ENCODE measurements at places on chromosomes 16 and 17.

DNA sequence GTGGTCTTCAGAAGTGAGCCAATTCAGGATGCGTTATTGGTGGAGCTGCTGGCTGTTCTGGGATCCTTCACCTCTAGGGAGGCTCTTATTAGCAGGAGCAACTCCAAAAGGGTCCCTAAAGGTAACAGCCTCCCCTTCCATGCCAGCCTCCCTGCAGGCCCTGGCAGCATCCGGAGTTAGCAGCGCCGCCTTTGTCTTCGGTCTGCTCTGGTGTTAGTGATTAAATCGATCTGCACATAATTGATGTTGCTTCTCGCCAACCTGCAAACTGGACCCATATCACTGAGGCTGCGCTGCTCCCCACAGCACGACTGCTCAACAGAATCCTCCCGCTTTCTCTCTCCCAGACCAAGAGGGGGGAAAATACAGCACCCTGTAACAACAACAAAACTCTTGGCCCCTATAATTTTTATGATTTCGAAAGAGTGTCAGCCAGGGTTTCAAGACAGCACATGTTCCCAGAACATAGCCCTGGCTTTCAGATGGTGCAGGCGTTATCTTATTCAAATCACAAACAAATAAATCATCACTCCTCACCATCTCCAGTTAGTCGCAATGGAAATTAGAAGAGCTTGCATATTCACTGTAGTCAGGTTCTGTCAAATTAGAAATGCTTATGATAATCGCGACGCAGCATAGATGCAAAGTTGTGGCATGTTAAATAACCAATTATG, 76.0 kb downstream of the IRX3 start:
- DNase-seq, result no peak

GRCh38 chr16:19744670-19745069, 26.6 kb downstream of the IQCK start:
- no peak for DNase-seq

DNA sequence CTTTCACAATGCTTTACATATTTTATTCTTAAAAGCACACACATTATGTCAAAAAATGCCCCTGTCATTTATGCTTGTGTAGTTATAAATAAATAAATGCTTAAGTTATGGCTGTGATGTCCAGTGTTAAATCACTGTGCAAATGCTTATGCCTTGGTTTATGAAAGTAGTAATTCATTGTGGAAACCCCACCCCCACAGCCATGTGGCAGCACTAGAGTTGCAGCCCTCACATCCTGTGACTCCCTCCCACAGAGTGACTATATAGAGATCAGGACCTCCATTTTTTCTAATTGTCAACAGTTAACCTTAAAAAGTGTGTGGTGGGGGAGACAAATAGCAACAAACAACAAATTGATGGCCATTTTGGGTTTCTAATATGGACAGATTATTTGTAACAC, 2.4 kb downstream of the SKAP1 start:
- no peak for DNase-seq

GRCh38 chr17:21679256-21680146, 12.8 kb upstream of the KCNJ18 start:
- DNase-seq, result no peak

- DNase-seq, result no peak
These were observed 114.7 kb downstream of the BCAS3 start for GRCh38 chr17:60792250-60792898.

GRCh38 chr16:50967827-50968612, 183.1 kb downstream of the SALL1 start:
- DNase-seq, result no peak

DNA sequence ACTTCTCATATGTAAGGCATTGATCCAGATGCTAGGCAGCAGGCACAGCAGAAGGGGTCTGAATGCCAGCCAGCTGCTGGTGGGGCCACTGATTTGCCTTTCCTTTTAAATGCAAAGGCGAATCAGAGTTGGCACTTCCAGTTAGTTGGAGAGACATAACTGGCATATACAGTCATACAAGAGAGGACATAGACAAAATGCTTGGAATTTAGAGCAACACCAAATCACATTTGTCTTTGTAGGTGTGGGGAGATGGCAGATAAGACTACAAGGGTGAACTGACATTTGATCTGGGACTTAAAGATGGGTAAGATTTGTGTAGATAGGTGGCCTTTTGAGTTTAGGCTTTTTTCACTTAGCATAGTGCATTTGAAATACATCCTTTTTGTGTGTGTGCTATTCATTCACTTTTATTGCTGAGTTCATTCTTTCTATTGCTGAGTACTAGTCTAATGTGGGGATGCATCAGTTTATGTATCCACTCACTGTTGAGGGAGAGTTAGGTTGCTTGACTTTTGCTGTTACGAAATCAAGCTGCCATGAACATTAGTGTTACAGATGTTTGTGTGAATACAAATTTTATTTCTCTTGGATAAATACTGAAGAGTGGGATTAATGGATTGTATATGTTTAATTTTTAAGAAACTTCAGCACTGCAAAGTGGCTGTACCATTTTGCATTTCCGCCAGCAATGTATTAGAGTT, 74.1 kb downstream of the SPECC1 start:
- peak; percentile 36 for DNase-seq

- DNase-seq, result peak; percentile 31
These were observed 1.1 kb upstream of the RASD1 start for GRCh38 chr17:17497065-17497844.

DNA sequence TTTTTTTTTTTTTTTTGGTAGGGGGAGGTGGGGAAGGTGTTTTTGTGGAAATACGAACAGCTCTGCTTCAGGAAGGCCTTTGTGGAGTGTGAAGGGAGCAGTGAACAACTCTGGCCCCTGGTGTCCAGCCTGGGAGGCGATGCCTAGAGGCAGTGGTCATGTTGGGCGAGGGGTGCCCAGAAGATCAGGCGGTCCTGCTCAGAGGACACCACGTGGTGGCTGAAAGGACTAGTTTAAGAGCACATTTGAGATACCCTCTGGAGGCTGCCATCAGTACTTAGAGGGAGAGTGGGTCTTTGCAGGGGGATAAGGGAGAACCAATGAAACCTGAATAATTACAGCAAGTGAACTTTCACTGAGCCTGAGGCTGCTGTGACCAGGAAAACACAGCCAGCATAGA, 40.1 kb upstream of the RHOT1 start:
- no peak for DNase-seq

DNA sequence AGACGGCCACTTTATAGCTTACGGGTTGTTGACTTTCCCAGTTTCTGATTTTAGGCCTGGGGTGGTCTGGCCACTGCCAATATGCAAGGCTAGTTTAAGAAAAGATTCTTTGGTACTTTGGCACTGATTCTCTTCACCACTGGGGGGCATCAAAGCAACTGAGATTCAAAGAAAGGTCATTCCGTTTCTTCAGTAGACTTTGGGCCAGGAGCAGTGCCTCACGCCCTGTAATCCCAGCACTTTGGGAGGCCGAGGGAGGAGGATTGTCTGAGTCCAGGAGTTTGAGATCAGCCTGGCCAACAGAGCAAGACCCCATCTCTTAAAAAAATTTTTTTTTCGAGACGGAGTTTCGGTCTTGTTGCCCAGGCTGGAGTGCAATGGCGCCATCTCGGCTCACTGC, 53.0 kb downstream of the RPA1 start:
- peak; percentile 53 for DNase-seq

DNA sequence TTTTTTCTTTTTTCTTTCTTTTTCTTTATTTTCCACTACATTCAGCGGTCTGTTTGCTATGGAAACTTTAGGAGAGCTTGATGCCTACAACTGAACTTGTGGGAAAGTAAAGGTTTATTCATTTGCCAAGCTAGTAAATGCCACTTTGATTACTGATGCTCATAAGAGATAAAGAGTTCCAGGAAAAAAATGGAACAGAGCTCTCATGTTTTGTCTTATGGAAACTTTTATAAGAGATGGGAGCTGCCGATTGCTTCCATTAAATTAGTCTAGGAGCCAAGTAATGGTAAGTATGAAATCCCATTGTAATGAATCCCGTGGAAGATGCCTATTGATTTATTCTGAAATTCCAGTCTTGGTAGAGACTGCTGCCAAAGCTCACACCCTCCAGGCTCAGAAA, 7.1 kb downstream of the ANKFN1 start:
- DNase-seq, result no peak

- no peak for DNase-seq
These were observed 5.0 kb upstream of the CDH13 start for GRCh38 chr16:82621781-82622180.

DNA sequence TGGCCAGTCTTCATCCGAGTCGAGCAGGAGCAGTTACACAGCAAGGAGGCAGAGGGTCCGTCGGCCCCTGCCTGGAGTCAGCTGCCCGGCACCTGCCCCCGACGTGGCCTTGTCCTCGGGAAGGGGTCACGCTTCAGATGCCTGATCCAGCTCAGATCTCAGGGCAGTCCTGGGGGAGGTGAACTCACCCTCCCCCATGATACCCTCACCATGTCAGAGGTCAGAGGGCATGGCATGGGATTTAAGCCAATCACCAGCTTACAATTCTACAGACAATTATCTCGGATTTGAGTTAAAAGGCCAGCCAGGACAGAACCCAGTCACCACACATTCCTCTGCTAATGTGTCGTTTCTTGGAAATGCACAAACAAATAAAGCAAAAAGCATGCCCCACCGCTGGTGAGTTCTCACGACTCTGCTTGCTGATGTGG, 211.3 kb downstream of the FOXL1 start:
- peak; percentile 32 for DNase-seq

DNA sequence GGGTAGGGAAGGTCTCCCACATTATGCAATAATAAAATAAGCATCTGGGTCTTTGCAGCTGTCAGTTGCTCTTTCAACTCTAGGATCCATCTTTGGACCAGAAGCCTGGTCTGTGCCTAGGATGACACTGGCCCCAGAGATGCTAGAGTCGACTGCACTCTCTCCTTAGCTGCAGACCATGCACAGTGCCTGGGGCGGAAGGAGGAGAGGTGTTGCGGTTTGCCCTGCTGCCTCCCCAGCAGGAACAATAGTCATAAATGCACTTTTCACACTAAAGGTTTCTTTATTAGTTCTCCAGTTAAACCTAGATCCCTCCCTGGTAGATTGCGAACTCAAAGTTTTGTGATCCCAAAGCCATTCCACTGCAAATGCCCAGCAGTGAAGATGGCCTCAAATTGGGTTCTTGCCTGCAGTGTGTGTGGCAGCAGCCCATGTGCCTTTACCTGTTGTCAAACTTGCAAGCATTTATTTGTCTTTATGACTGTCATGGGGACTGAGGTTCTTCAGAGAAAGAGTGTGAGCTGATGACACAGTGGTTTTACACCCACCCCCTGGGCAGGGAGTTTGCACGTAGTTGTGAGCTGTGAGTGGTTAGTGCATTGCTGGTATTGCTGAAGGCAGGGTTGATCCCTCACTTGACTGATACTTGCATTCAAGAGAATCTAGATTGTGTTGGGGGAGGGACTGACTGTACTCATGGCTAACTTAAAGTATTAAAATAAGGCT, 10.3 kb downstream of the ATXN1L start:
- no peak for DNase-seq

GRCh38 chr17:64615028-64615677, 47.0 kb downstream of the SMURF2 start:
- DNase-seq, result peak; percentile 66

DNA sequence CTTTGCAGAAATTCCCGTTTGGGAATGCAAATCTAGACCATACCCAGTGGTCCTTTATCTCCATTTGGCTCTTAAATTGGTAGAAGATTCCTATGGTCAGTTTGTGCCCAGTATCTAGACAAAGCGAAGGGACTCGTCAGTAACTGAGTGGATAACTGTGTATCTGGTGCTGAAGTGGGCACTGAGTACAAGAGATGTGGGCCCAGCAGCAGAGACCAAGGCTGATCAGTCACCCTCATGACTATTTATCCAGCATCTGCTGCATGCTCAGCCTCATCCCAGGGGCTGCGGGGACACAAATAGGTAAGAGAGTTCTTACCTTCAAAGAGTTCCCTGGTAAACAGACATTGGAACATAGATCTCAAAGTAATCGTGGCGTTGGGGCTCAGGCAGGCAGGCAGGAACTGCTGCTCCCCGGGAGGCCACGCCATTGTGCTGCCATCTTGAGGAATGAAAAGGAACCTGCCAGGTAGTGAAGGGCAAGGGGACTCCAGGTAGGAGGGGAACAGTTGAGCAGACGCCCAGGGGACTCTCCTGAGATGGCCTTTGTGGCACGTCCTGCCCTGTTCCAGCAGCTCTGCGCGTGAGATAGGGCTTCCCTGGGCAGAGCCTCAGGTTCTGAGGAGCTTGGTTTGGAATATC, 10.3 kb downstream of the NT5M start:
- peak; percentile 37 for DNase-seq

DNA sequence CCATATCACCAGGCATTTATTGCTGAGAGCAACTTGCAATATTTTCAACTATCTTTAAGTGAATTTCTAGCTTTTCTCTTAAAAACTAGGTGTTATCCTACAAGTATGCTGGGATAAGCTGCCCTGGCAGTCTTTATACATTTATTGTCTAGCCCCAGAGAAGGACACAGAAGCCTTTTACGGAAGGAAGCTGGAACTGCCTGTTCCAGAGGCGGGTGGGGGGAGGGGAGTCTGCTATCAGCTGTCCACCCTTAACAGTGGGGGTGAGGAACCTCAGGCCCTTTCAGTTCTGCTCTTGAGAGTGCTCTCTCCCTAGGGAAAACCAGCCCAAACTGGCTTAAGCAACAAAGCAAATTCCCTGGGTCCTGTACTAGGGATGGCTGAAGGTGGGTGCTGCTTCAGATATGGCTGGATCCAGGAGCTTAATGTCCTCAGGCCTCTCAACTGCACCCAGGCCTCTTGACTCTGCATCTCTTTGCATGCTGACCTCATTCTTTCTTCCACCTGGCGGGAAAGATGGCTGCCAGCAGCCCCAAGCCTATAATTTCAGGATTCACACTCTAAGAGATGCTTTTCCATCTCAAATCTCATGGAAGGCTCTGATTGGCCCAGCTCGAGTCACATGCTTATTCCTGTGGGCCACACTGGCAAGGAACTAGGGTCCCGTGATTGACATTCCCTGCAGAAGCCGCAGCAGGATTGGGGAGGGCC, 16.6 kb downstream of the NAGPA start:
- no peak for DNase-seq

- DNase-seq, result no peak
These were observed 8.6 kb downstream of the MED9 start for GRCh38 chr17:17485420-17485819.

- DNase-seq, result peak; percentile 79
These were observed 107.3 kb downstream of the CMIP start for GRCh38 chr16:81551821-81552304.

GRCh38 chr17:8951206-8951605, 14.3 kb downstream of the PIK3R5 start:
- DNase-seq, result no peak

All from cardiac fibroblast (primary cell).